GM13977 (cell line): ENCODE measurements at places on chromosomes 1 and 21.

GRCh38 chr21:41582298-41582840 is 74.4 kb upstream of the TMPRSS2 start:
- DNase-seq = no peak

DNA sequence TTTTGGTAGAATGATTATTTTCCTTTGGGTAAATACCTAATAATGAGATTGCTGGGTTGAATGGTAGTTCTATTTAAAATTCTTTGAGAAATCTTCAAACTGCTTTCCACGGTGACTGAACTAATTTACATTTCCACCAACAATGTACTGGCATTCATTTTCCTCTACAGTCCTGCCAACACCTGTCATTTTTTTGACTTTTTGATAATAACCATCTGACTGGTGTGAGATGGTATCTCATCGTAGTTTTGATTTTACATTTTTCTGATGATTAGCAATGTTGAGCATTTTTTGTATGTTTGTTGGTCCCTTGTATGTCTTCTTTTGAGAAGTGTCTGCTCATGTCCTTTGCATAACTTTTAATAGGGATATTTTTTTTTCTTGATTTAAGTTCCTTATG is 23.5 kb downstream of the KCNK2 start:
- DNase-seq = no peak

- DNase-seq = no peak
Observed at GRCh38 chr1:78281580-78281979, 209.2 kb upstream of the PTGFR start.

- no peak for DNase-seq
Observed at GRCh38 chr1:119648620-119649004, 546 bp upstream of the ZNF697 start.

DNA sequence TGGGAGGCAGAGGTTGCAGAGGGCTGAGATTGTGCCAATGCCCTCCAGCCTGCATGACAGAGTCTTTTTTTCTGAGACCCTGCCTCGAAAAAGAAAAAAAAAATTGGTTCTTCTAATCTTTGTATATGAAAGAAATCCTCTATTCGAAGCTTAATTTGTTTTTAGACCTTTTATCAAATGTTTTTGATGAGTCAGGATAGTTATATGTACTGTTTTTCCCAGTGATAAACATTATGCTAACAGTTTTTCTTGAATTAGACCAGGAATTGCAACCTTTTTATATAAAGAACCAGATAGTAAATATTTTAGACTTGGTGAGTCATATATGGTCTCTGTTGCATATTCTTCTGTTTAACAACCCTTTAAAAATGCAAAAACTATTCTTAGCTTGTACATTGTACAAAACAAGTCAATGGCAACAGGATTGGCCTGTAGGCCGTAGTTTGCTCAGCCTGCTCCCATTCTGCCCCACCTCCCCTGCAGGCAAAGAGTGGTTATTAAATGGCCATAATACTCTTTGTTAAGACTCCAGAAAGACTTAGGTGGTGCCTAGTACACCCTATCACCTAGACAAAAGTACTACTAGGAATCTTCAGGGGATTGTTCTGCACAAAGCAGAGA is 45.2 kb downstream of the LYST start:
- no peak for DNase-seq

GRCh38 chr1:206954459-206955342 is 8.4 kb upstream of the PIGR start:
- no peak for DNase-seq

DNA sequence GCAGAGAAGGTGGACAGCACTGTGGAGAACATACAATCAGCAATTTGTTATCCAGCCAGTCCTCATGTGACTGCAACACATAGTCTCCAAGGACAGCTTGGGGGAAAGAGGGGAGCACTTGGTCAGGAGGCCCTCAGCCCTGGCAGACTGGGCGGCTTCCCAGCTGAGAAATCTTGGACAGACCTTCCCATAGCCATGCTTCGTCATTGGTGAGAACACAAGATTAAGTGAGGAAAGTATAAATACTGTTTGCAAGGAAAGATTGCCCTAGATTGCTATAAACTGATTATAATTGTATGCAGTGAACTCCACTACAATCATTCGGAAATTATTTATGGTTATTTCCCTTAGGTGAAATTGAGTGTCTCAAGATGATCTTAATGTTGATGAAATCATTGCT is 131.5 kb downstream of the LMX1A start:
- no peak for DNase-seq

DNA sequence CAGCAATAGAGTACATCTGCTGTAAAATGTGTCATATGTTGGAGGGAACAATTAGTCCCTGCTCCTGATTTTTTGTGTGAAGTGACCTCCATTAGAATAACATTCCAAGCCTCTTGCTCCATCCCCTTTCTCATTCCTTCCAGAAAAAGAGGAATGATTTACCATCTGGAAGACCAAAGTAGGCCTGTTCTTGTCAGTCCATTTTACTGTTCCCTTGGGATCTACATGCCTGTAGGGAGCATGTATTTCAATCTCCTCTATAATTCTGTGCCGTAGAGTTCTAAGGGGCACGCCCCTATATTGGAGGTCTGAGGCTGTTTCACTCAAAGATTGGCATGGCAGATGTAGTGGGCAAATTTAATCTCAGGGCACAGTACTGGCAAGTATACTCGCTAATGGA is 48.8 kb upstream of the MAN1A2 start:
- no peak for DNase-seq

DNA sequence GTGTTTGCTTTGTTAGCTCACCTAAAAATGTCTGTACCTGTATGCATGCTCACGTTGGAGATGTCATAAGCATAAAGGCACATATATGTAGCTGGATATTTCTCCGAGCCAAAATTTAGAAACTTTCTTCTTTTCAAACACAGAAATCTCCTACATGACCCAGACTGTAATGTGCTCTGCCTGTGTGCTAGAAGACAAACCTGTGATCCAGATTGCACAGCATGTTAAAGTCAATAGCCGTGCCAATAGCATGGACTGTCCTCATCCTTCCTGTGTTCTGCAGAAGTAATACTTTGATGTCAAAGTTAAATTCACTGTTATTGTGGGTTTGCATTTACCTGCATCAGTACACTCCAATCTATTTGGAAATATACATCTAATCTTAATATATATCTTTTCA is 346.2 kb upstream of the ZRANB2 start:
- no peak for DNase-seq

DNA sequence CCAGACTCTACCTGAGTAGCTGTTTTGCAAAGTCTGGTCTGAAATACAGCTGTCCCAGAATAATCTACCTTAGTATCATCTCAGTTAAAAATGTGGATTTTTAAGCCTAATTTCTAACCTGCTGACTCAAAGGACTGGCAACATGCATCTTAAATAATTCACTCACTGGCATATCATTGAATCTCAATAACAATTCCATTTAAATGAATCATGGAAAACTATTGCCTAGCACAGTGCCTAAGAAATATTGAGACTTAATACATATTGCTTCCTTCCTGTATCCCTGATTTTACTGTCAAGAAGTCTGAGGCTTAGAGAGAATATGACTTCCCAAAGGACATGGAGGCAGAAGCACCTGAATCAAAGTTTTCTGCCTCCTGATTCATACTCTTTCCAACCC is 3.1 kb downstream of the CCDC190 start:
- no peak for DNase-seq

- DNase-seq = no peak
Observed at GRCh38 chr21:31997191-31997590, 124.4 kb downstream of the HUNK start.

DNA sequence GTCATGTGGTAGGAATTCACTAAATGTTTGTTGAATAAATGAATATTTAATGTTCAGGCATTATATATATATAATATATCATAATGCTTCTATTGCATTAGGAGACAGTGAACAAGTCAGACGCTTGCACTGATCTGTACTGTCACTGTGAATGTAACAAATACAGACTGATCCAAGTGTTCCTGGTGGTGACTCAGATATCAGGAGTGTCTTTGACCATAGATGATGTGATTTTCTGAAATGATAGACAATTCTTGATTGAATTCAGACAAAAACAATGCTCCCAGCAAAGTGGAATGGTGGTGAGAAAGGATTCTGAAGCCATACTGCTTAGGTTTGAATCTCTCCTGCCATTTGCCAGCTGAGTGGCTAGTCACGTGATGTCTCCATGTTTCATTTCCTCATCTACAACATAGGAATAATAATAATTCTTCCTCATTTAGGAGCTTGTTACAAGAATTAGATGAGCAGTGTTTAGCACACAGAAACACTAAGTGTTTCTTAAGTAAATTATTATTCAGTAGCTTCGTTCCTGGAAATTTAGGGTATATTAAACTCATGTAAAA is 71.0 kb downstream of the OLFML2B start:
- no peak for DNase-seq

GRCh38 chr1:63784083-63784482 is 10.3 kb downstream of the ROR1 start:
- no peak for DNase-seq

- no peak for DNase-seq
Observed at GRCh38 chr1:95426772-95427171, 192.8 kb downstream of the RWDD3 start.

DNA sequence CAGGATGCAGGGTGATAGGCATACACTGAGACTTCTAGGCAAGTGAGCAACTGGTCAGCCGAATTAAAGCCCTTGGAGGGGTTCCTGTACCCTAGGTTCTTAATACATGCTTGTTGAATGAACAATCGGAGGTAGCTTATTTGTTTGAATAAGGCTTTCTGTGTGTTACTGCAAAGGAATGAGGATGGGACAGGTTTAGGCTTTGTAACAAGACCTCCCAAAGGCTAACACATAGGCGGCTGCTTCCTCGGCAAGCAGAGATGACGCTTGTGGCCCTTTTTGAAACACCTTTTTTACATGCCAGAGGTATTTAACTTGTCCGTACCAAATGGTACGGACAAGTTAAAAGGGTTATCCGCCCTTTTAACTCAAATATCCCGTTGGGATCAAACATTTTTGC is 511.6 kb downstream of the KIF26B start:
- no peak for DNase-seq

GRCh38 chr1:48080331-48081255 is 83.4 kb upstream of the TRABD2B start:
- no peak for DNase-seq

DNA sequence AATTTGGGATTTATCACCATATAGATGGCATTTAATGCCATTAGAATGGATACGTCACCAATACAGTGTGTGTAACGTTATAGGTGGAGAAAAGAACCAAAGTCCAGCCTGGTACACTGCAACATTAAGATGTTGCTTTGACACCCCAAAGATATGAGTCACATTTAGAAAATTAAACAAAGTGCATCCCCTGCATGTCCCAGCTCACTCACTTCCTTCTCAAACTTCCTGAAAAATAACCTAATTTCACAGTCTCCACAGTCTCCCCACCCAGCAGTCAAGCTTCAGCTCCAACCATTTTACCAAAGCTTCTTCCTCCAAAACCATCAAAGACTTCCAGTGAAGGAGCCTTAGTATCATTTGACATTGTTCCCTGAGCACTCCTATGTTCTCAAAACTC is 111.9 kb downstream of the OMA1 start:
- DNase-seq = no peak

- DNase-seq = no peak
Observed at GRCh38 chr1:62285440-62285839, 33.8 kb downstream of the KANK4 start.

- no peak for DNase-seq
Observed at GRCh38 chr1:87707411-87707810, 378.7 kb downstream of the LMO4 start.

DNA sequence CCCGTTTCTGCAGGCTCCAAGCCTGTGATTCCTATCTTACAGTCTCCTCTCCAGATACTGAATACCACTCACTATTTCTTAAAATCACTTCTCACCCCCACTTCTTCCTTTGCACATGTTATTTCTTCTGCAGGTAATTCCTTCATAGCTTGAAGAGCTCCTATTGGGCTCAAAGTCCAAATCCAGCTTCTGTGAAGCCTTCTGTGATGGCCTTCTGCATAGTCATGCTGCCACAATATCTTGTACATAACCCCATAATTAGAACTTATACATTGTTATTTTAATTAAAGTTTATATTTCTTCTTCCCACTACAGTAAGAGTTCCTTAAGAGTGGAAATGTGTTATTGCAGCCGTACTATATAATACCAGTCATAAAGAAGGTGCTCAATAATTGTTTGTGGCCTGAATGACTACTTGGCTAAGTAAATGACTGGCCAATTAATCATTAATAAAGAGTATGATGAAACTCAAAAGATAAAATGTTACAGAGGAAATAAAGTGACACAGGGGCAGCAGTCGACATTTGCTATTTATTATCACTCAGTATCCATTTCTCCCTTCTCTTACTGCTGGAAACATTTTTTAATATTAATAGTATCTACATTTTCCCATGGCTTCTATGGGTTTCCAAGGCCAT is 886.6 kb downstream of the TTLL7 start:
- no peak for DNase-seq

GRCh38 chr1:219466766-219467165 is 146.1 kb downstream of the ZC3H11B start:
- DNase-seq = no peak

DNA sequence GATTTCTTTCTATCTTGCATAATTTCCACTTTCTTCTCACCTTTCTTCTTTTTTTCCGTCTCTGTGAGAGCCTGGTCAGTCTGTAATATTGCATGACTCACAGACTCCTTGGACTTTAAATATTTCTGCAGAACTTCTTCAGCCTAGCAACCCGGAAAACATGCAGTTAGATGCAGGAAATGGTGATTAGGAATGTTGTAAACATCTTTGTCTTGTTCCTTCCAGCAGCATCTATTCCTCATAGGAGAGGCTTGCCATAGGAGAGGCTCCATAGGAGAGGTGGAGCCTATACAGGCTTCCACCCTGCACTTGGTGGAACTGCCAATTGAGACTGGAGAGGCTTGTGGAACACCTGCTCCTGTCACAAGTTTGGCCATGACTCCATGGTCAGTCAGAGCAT is 10.0 kb downstream of the GBP5 start:
- no peak for DNase-seq

DNA sequence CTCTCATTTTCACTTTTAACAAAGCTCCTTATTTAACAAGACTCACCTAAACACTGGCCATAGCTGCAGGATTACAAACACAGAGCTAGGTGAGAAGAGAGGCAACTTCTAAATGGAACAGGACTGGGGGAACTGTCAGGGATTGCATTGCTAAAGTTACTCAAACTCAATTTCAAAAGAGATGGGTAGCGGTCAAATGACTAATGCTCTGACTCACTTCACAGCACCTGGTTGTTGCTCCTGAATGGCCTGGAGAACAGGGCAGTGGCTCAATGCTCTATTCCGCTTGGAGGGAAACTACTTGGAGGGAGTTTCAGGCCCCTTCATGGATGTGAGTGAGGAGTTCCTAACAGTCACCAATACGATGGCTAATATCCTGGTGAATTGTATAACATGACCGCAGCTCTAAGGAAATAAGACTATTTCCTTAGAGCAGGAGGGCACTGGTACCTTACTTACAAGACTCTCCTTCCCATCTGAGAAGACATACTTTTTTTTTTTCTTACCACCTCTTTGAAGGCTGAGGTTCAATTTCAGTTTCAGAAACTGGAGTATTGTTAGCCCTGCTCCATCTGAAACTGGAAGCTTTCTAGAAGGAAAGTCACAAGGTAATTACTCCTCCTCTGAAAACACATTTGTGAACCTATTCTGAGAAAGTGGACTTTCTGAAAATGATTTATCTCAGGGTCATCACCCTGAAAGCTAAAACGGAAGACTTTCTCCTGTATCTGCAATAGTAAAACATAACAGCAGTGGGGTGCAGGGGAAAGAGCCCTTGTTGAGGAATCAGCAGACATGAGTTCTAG is 9.5 kb downstream of the DPT start:
- DNase-seq = peak; percentile 34

GRCh38 chr1:111516005-111516535 is 12.6 kb upstream of the ADORA3 start:
- peak; percentile 60 for DNase-seq
